Stimulated activated CD4-positive, alpha-beta T cell treated with anti-CD3 and anti-CD28 coated beads, TNF-alpha, amount 100 ng/mL, for 1 hour (primary cell): ENCODE measurements at places on chromosomes 5 and 9.

DNA sequence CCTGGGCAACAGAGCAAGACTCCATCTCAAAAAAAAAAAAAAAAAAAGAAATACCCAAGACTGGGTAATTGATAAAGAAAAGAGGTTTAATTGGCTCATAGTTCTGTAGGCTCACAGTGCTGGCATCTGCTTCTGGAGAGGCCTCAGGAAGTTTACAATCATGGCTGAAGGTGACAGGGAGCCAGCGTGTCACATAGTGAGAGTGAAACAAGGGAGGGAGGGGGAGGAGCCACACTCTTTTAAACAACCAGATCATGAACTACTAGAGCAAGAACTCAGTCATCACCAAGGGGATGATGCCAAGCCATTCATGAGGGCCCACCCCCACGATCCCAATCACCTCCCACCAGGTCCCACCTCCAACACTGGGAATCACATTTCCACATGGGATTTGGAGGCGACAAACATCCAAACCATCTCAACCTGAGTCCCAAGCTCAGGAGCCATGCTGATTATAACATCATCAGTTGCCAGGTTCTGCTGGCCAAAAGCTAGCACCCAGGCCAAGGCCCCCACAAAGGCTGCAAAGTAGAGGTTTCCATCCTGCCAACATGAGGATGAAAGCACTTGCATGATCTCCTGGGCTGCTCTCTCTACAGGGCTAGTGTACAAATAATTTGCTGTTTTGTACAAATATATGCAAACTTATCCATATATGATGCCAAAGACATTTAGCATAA is 15.3 kb downstream of the DENND1A start:
- DNase-seq: no peak

- DNase-seq: no peak
Measured at GRCh38 chr9:3664044-3664443, 138.2 kb upstream of the RFX3 start.

DNA sequence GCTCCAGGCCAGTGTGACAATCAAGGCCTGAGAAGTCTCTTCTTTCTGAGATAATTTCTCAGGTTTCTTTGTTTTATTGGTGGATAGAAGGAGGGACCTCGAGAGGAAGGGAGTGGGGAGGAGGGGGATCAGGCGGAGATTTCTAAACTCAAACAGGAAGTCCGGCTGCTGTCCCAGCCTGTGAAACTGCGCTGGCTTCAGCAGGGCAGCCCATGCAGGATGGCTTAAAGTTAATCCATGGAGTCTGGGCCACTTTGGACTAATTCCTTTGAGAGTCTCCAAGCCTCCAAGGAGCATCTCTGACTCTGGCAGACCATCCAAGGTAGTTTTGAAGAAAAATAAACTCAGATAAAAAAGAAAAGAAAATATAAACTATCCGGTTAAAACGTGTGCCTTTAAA is 378.5 kb downstream of the MLLT3 start:
- DNase-seq: no peak

DNA sequence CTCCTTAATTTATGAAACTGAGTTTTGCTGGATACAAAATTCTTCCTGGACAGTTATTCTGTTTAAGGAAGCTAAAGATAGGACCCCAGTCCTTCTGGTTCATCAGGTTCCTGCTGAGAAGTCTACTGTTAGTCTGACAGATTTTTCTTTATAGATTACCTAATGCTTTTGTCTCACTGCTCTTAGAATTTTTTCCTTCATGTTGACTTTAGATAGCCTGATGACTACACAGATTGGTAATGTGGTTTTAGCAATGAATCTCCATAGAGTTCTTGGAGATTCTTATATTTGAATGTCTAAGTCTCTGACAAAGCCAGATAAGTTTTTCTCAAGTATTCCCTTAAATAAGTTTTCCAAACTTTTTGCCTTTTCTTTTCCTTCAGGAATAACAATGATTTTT is 419.7 kb downstream of the CDH10 start:
- no peak for DNase-seq

- DNase-seq: no peak
Measured at GRCh38 chr9:86082870-86083269, 16.5 kb downstream of the GOLM1 start.

DNA sequence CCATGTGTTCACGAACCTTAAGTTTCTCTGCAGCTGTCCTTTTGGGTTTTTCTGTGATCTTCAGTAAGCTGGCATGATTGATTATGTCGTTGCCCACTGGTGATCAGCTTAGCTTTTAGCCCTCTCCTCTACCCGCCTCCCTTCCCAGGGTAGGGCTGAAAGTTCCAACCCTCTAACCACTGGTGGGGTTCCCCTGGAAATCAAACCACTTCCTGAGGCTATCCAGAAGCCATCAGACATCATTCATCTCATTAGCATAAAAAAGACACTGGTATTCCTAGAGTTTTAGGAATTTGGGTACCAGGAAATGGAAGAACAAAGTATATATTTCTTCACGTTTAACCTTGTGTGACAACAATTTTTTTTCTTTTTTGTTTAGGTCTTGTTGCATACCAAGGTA is 29.8 kb downstream of the SPIN1 start:
- DNase-seq: no peak

- DNase-seq: no peak
Measured at GRCh38 chr5:158952951-158953350, 146.8 kb downstream of the EBF1 start.

GRCh38 chr9:136695435-136695895 is 8.2 kb upstream of the AGPAT2 start:
- DNase-seq: no peak

- no peak for DNase-seq
Measured at GRCh38 chr9:80146466-80146865, 574.7 kb downstream of the TLE4 start.

DNA sequence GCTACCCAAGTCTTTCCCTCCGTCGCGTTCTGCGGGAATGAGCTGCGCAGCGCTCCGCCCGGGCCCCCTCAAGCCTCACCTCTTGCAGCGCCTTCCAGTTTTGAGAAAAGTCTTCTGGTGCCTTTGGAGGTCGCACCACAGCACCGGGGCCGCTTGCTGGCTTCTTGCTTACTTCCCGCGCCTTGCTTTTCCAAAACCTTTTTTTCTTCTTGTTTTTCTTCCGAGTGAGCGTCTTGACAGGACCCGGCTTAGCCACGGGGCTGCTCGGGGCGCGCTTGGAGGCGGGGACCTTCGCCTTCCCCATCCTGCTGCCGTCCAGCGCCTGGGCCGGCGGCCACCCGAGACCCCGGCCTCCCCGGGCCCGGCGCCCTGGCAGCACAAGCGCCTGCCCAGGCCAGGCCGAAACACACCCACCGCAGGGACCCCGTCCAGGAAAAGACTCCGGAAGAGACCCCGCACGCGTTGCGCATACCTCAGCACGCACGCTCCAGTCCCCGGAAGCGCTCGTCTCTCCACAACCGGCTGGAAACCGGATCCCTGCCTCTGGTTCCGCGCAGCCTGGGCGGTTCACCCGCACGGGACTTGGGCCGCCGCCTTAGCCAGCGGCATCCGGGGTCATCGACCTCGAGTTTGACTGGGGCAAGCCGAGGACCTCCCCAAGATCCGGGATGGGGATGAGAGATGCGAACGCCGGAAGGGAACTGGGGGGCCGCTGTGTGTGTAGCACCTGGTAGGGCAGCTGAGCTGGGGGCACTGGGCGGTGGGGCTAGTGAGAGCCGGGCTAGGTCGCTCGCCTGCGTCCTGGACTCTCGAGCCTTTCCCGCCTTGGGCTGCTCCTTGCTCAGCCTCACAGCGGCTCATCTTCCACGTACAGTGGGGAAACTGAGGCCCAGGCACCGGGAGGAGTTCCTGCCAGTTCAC is at the start of gene REXO4:
Gene REXO4, minus strand, starts transcription at position 470 of the 921 bp plus-strand sequence. Its CDS starts 166 bp downstream, at position 304.
- peak; percentile 79 for DNase-seq

DNA sequence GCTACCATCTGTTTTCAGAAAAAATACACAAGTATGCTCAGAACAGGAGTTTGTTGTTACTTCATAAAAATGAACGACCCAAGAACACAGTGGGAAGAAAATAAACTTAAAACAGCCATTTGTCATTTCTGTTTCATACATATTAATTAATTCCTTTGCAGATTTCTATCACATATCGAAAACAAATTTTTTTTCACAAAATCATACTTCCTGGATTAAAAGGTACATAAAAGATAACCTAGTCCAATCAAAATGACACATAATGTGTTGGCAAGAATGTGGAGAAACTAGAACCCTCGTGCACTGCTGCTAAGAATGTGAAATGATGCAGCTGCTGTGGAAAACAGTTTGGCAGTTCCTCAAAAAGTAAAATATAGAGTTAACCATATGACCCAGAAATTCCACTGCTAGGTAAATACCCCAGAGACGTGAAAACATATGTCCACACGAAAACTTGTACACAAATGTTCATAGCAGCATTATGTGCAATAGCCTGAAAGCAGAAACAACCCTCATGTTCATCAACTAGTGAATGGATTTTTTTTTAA is 46.0 kb downstream of the MYO10 start:
- DNase-seq: no peak

GRCh38 chr9:19156026-19156474 is 28.8 kb upstream of the PLIN2 start:
- DNase-seq: no peak

GRCh38 chr5:157126-157715 is 34.1 kb upstream of the LRRC14B start:
- DNase-seq: no peak
